ENCODE measurements at places on chromosomes 3 and 15.

- DNase-seq = no peak
These were observed 7.9 kb upstream of the ISG20 start for GRCh38 chr15:88630798-88631463.

GRCh38 chr3:194658477-194659242 is 13.3 kb downstream of the LSG1 start:
- DNase-seq = no peak

- DNase-seq = peak; percentile 69
These were observed 468 bp downstream of the UBP1 start for GRCh38 chr3:33439546-33440327.

DNA sequence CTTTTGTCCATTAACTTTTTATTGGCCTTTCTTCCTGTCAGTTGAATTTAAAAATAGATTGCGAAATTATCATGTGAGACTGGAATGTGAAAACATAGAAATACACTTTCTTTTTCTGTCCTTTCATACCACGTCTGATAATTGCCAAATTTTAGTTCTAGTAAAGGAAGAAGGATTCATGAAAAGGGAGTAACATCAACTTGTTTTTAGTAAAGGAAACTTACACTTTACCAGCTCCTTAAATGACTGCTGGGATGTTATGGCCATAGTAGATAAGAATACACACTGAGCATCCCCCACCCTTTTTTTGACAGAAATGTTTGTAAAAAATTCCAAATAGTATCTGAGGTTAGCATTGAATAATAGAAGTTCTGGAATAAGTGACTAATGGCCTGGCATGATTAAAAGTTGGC is 137.9 kb downstream of the NEO1 start:
- no peak for DNase-seq
